ENCODE measurements at places on chromosomes 7 and 10. TPM values are rescaled to one million over a fixed set of nuclear protein-coding genes. Genes with fewer than 3 reads are reported as not detected.

GRCh38 chr10:50044941-50045664 lies 22.7 kb upstream of the WASHC2A start:
- DNase-seq: no peak

Gene KLF14
- not detected for total RNA-seq

- DNase-seq: no peak
Measured at GRCh38 chr7:521221-522070, 1.8 kb upstream of the PDGFA start.

GRCh38 chr10:69490876-69491275 lies 39.6 kb downstream of the TSPAN15 start:
- no peak for DNase-seq

GRCh38 chr10:64261092-64261491 lies 739.9 kb downstream of the REEP3 start:
- no peak for DNase-seq
